Epithelial cell of prostate (primary cell): ENCODE measurements at places on chromosomes 16 and 17.
A peak's percentile ranks its signal among the peaks of the same experiment; 100 is the strongest.

DNA sequence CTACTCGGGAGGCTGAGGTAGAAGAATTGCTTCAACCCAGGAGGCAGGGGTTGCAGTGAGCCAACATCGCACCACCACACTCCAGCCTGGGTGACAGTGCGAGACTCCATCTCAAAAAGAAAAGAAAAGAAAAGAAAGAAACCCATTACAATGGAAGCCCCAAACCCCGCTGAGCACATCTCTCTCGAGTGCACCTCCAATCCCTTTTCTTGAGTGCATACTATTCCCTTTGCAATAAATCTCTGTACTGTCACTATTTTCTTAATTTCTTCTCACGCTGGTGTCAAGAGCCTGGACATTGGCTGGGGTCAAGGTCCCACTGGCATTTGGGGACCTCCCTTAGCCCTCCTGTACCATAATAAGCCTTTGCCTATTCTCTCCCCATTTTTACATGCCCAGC lies 398.4 kb upstream of the EEF2KMT start:
- DNase-seq: no peak

DNA sequence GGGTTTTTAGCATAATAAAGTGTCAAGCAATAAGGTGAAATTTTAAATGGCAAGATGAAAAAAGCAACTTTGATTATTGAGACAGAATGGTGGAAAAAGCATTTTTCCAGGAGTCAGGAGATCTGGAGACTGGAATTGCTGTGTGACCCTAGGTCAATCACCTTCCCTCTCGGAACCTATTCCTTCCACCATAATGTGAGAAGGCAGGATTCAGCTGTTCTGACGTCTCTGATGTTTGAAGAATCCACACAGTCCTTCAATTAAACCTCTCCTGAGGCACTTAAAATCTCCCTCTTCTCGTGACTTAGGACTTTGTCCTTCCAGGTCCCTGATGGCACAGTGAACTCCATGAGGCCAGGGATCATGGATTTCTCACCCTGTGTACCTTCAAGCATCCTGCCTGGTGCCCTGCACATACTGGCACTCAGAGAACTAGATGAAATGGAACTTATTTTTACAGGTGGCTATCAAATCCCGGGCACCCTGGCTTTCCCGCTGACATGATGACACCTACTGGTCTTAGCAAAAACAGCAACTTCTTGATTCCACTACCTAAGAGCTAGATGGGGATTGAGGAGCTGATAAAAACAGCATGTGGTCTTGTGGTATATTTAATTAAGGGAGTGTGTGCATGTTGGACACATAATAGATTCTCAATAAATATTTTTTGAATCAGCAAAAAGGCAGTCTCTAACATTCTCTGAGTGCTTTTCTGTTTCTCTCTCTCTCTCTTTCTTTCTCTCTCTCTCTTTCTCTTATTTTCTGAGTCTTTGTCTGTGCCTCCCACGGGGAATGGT lies 2.3 kb upstream of the CCDC182 start:
- DNase-seq: no peak

- no peak for DNase-seq
Observed at GRCh38 chr17:78697554-78698343, 84.3 kb downstream of the CYTH1 start.

DNA sequence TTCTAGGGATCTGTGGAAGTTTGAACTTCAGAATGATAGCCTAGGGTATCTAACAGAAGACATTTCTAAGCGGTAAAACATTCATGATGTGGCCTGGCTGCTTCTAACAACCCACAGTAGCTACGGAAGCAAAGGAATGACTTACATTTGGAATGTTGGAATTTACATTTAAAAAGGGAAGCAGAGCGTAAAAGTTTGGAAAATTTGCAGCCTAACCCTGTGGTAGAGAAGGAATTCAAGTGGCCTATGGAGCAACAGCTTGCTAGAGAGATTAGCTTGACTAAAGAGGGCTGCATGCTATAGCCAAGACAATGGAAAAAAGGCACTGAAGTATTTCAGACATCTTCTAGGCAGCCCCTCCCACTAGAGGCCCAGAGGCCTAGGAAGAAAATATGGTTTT lies 50.1 kb downstream of the HNF1B start:
- DNase-seq: no peak

- DNase-seq: no peak
Observed at GRCh38 chr16:68399456-68399855, 48.9 kb downstream of the SMPD3 start.

DNA sequence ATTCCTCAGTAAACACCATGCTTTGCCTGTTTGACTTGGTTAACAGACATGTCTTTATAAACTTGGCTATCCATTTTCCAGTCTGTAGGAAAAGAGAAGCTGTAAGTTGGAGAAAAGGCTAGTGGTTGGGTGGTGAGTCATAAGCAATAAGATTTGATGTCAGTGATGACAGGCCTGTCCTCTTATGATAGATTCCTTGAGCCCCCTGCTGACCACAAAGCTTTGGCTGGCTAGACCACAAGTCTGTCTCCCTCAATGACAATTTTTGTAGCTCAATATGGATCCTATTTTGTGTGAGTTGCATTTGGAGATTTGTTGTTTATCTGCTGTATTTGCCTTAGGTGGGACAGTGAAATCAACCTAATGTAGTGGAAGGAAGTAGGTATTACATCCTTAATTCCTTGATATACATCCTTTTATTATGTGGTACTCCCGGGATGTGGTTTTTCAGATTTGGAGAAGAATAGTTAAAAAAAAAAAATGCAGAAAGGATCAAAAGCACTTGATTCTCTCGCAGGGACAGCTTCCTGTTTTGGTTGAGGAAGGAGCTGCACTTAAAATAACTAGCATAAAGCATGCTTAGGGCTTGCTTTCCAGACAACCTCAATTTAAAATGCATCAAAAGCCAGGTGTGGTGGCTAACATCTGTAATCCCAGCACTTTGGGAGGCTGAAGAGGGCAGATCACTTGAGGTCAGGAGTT lies 67.4 kb downstream of the SIAH1 start:
- DNase-seq: no peak

DNA sequence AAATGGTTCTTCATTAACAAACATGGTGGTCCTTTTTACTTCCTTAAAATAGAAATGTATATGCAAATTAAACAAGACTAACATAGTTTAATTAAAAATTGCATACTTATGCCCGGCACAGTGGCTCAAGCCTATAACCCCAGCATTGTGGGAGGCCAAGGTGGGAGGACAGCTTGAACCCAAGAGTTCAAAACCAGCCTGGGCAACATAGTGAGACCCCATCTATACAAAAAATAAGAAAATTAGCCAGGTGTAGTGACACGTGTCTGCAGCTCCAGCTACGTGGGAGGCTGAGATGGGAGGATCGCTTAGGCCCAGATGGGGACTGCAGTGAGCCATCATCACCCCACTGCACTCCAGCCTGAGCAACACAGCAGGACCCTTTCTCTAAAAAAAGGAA lies 18.4 kb downstream of the CDC27 start:
- DNase-seq: no peak

GRCh38 chr16:87747626-87748414 lies 18.0 kb downstream of the KLHDC4 start:
- DNase-seq: no peak

GRCh38 chr16:89122322-89122851 lies 28.7 kb downstream of the ACSF3 start:
- no peak for DNase-seq

DNA sequence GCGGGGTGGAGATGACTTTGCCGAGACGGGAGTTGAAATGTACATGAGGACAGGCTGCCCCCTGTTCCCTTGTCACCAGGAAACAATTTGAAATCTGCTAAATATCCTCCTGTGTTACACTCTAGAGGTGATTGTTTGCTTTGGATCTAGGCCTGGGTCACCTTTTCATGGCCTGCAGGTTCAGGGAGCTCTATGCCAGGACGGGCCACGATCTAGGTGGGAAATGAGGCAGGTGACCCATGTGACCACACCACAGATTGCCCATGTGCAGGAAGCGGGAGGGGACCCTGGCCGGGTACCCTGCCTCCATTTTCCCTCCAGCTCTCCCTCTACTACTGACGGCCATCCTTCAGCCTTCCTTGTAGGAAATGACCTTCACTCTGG lies 43.4 kb downstream of the MEAK7 start:
- DNase-seq: no peak

GRCh38 chr17:28598799-28599310 lies at the start of gene SPAG5:
TSS of gene SPAG5 (minus strand) at chr17:28599025. CDS start at chr17:28598946, 79 bp downstream.
- DNase-seq: peak; percentile 29

DNA sequence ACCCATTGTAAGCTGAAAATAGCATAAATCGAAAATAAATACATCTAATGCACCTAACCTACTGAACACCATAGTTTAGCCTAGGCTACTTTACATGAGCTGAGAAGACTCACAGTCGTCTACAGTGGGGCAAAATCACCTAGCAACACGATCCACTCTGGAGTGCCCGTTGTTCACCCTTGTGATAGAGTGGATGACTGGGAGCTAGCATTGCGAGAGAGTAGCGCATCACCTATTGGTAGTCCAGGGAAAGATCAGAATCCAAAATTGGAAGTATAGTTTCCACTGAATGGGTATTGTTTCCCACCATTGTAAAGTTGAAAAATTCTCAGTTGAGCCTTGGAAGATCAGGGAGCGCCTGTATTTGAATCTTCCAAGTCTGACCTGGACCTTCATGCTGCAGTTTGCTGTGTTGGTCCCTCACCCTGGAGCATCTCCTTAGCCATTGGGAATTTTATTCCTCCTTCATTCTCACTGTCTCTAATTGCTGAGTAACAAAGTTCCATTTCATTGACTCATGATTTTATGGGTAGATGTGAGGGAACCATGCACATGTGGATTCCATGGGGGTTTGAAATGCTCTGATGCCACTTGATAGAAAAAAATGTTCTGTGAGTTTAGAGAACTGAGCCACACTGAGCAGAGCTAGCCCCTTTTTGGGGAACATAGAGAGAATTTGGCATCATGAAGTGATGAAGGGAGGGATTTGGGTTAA lies 19.6 kb downstream of the AKAP1 start:
- no peak for DNase-seq
